ENCODE measurements at places on chromosomes 4 and X.

DNA sequence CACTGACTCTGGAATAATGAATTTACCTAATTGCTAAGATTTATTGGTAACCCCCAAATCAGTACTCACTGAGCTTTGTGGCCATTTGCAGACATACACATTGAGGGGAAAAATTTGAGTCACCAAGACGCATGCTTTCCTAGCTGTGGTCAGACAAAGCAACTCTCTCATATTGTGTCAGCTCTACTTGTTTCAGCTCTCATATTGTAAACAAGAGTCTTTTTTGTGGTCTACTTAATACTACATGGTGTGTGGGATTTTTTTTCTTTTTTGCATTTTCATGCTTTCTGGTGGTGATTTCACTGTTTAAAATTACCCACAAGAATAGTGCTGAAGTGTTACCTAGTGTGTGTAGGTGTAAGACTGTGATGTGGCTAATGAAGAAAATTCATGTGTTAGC, 428.2 kb upstream of the GALNT7 start:
- DNase-seq = no peak

GRCh38 chr4:119113033-119113655, 22.5 kb upstream of the MYOZ2 start:
- DNase-seq = no peak

GRCh38 chr4:41185614-41186592, 28.4 kb downstream of the APBB2 start:
- no peak for DNase-seq

- no peak for DNase-seq
These were observed 193.0 kb downstream of the TRIML1 start for GRCh38 chr4:188332265-188332664.

- no peak for DNase-seq
These were observed 28.6 kb downstream of the RGS12 start for GRCh38 chr4:3321295-3321889.

DNA sequence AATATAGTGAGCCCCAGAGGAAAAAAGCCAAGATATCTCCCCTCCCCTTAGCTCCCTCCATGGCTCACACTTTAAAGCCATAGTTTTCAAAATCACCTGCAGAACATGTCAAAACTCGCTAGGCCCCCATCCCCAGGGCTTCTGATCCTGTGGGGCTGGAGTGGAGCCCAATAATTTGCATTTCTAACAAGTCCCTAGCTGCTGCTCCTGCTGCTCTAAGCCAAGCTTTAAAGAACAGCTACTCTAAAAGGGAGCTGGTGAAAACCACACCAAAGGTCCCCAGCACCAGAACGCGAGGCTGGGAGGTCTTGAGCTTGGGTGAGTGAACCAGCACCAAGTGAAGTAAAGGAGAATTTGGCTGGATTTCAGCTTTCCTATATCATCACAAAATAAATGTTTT, 237.1 kb downstream of the ZNF674 start:
- no peak for DNase-seq

DNA sequence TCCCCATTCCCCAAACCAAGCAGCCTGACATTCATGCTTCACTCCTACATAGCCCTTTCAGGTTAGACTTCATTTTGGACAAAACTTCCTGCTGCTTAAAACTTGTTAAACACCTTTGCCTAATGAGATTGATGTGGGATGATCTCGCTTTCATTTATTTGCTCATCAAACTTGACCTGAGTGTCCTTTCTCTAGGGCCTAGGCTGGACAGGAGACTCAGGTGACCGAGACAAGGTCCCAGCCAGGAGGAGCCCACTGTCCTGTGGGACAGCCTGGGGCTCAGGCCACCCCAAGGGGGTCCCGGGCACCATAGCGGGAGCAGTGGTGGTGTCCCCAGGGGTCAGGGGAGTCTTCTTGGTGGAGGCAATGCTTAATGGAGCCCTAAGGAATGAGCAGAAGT, 23.7 kb upstream of the PSAPL1 start:
- no peak for DNase-seq

DNA sequence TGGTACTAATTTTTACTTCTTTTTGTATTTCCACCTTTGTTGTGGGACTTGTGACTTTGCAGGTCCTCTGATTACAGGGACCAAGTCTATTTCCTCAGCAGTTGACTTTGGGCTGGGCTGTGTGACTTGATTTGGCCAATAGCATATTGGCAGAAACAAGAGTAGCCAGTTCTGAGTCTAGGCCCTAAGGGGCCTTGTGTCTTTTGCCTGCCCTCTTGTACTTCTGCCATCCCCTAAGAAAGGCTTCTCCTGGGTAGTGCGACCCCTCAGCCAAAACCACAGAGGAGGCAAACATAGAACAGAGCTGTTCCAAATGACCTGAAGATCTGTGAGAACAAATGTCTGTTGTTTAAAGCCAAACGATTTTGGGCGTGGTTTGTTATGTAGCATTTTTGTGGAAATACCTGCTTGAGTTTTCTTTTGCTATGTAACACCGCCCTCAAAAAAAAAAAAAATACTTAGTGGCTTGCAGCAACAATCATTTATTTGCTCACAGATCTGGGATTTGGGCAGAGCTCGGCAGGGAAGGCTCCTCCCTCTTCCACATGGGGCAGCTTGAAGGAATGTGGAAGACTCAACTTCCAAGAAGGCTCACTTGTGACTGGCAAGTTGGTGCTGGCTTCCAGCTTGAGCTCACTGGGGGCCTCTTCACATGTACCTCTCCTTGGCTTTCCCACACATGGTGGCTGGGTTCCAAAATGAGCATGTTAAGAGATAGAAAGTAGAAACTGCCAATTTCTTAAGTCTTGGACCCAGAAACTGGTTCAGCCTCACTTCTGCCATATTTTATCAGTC, 423.0 kb upstream of the CNKSR2 start:
- DNase-seq = no peak

DNA sequence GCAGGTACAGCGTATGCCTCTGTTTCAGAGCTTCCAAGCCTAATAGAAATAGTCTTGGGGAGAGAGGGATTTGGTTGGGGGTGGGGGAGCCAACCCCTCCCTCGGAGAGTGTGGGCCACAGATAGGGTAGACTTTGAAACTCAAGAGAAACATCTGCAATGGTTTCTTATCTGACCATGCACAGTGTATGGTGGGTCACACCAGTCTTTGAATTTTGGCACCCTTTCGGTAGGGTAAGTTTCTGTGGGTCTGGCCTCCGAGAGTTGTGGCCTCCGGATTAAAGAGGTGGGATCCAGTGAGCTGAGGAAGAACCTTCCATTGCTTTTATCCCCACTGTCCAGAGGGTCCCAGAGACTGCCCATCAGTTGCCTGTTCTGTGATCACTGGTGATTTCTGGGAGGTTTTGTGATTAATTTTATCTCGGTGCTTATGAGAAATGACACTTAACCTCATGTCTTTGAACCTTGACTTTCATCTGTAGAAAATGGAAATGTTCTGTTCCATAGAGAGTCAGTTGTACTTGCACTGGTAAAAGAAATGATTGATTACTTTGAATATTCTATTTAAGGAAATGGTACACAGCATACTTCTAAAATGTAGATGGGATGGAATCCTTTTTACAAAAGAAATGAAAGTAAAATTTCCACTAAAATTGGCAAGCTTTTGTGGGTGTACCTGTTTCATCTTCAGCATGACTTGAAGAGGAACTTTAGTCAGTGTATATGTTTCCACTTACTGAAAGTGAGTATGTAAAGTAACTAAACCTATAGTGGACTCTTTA, 62.7 kb downstream of the TMEM131L start:
- DNase-seq = no peak

- no peak for DNase-seq
These were observed 242.3 kb upstream of the PPARGC1A start for GRCh38 chr4:24131954-24132673.

DNA sequence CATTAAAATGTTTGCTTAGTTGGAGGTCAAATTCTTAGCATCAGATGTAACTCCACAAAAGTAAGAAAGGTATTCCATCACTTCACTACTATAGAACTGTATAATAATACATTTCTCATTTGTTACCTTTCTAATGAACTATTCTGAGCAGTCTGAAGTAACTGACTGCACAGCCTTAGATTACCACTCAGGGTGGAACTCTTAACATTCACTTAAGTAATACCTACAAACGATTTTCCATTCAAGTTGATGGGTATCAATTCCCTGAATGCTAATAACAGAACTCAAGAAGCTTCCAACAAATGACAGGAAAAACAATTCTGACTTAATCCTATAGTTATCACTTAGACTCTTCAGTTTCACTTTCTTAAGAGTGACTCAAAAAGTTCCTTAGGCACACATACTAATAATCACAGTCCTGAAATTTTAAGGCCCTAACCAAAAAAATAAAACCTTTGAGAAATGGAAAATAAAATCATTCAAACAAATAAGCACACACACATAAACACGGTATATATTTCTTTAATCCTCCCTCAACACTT, 20.9 kb downstream of the HNRNPD start:
- no peak for DNase-seq

DNA sequence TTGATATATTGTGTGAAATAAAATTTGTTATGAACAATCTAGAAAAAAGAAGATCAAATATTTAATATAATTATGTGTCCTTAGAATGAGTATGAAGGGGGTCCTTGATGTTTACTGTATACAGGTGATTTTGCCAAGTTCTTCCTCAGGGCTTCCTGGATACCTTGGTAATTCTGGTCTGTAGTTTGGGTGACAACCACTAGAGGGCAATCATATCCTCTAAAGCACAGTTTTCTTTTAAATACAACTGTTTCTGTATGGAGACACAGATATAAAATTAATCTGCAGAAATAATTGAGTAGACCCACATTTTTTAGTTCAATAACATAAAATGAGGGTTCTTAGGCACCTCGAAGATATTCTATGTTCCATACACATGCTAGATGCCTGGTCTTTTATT, 157.7 kb downstream of the SPANXN1 start:
- DNase-seq = no peak

Data from activated naive CD4-positive, alpha-beta T cell treated with anti-CD3 and anti-CD28 coated beads, Interleukin-2, amount 10 ng/mL, durations not matched to agents 7 days and 5 days (primary cell).